ENCODE measurements at places on chromosomes 12 and 14. TPM values are rescaled to one million over a fixed set of nuclear protein-coding genes. Genes with fewer than 3 reads are reported as not detected.

JAG2 gene
- 25.2 TPM for polyA plus RNA-seq

DNA sequence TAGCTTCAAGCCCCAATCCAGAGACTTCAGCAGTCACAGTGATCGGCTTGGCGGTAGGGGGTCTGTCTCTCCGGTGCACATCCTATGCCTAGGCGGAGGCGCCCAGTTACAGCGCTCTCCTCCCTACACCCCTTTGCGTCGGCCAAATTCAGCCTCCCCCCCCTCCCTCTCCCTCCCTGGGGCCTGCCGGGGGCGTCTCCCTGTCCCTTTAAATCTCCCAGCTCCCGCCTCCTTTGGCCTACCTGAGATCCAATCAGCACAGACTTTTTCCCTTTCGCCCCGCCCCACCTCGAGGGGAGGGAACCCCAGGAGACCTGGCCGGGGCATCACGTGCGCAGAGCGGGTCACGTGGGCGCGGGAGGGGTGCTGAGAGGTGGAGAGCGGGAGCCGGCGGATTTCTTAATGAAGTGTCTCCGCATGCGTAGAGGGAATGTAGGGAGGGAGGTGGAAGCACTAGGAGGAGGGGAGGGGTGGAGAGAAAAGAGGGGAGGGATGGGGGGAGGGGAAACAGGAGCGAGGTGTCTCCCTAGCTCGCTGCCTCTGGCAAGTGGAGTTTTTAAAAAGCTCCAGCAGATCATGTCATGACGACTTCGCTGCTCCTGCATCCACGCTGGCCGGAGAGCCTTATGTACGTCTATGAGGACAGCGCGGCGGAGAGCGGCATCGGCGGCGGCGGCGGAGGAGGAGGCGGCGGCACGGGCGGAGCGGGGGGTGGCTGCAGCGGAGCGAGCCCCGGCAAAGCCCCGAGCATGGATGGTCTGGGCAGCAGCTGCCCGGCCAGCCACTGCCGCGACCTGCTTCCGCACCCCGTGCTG is at the start of gene HOXC13:
HOXC13 (plus strand) TSS at position 506 of the 815 bp plus-strand sequence; CDS start at position 582, 76 bp downstream.
- DNase-seq: no peak

DNA sequence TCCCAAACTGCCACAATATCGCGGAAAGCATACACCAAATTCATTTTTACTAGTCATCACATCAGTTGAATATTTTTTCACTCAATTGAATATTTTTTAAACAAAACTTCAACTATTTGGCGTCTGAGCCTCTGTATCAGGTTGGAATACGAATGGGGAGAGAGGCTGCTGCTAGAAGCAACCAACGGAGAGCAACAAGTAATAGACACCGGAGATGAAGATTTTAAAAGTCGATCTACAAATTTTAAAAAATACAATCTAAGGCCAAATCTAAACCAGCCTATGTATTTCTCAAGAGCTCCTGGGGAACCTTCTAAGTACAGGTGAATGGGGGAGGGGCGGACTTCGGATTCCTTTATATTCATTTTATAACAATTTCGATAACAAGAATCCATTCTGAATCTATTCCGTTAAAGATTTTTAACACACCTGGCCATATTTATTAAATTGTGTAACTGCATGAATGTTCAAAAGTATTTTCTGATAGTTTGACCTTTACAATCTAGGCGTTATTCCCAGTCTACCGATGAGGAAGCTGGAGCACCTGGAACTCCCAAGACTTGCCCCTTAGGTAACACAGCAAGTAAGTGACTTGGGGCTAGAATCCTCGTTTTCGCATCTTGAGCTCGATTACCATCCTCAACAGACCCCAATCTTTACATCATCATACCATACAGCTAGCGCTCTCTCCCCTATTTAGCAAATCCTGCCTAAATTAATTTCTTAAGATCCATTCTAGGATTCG is 1.2 kb downstream of the GNPNAT1 start:
- no peak for DNase-seq

DNA sequence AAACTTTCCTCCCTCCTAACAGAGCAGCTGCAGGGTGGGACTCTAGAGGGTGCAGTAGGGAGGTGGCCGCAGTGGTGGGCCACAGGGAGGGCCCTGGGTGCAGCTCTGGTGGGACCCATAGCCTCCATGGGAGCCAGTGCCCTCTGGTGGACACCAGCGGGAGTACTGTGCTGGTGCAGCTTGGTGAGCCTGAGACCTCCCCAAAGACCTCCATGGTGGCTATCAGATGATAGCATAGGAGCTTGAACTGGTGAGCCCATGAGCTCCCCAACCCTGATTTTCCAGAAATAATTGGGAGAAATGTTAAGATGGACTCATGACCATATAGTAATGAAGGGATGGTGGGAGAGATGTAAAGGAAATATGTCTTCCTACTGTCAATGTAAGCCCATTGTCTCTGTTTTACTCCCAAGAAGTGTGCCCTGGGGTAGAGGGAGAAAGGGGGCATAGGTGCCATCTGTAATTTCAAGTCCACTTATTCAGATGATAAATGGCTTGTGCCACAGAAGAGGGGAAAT is 98.7 kb downstream of the GAS2L3 start:
- no peak for DNase-seq

DNA sequence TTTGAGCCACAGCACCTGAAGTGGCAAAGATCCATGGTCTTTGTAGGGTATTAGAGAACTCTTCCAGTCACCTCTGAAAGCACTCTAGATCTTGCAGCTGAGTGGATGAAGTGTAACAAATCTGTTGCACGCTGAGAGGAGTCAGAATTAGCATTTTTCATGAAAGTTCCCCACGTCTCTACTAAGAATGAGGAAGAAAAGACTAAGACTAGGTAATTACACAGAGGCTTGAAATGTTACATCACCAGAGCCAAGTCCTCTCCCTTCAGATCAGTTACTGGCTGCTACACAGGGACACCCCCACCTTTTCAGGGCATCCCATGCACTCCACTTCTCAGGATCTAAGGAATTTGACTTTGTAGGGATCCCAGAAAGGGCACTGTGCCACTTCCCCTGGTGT is 98.6 kb upstream of the FKBP4 start:
- no peak for DNase-seq

OR6C76 gene
- not detected for polyA plus RNA-seq

DNA sequence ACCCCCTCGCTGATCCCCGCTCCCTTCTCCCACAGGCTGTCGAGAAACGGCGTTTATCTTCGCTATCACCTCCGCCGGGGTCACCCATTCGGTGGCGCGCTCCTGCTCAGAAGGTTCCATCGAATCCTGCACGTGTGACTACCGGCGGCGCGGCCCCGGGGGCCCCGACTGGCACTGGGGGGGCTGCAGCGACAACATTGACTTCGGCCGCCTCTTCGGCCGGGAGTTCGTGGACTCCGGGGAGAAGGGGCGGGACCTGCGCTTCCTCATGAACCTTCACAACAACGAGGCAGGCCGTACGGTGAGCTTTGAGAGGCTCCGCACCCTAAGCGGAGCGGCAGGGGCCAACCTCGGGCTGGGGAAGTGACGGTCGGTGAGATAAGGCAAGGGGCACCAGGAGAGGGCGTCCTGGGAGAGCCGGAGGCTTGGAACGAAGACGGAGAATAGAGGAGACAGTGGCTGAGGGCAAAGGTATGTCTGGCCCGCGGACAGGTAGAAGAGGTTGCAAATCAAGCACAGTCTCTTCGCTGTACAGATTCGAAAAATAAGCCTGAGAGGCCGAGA is 2.3 kb downstream of the WNT1 start:
- DNase-seq: no peak

GSC gene
- polyA plus RNA-seq: 0.15 TPM

DNA sequence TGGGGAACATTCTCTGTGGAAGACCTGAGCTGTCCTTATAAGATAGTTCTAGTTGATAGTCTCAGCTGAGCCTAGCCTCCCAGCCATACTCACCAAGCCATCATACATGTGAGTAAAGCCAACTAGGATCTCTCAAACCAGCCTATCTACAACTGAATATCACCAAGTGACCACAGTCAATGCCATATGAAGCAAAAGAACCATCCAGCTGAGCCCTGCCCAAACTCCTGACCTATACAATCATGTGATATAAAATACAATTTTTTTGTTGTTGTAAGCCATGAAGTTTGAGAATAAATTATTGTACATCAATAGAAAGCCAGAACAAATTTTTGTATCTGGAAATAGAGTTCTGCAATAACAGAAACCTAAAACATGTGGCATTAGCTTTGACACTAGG is 118.3 kb downstream of the SLC25A21 start:
- DNase-seq: no peak

FAM186B gene
- polyA plus RNA-seq: 0.30 TPM

TCTN1 gene
- polyA plus RNA-seq: 18.5 TPM

VDR gene
- polyA plus RNA-seq: 2.0 TPM

ACSM4 gene
- polyA plus RNA-seq: not detected

STRN3 gene
- 21.3 TPM for polyA plus RNA-seq

DNA sequence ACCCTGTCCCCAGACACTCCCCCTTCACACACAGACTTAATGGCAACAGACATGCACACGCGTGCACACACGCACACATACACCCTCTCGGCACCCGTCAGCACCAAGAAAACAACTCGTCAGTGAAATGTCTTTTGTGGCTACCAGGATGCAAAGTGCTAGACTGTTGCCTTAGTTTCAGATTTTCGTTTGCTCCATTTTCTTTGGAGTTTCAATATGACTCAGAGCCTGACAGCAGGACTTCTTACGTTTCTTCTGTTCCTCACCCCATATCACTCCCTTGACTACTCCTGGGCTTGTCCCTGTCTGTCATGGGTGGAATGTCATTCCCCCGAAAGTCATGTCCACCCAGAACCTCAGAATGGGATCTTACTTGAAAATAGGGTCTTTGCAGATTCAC is 182.9 kb downstream of the GLT1D1 start:
- no peak for DNase-seq

DNA sequence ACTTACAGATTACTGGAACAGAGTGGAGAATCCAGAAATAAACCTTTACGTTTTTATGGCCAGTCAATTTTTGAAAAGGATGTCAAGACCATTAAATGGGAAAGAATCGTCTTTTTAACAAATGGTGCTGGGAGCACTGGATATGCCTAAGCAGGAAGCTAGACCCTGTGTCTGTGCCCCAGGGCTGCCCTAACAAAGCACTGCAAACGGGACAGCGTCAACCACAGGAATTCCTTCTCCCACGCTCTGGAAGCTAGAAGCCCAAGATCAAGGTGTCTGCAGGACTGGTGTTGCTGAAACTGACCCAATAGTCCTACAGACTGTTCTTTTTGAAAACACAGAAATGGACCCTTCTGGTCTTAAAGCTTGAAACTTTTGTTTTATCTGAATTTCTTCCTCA is 9.3 kb upstream of the TMEM121 start:
- no peak for DNase-seq

GRCh38 chr12:15823360-15824128 is 34.4 kb upstream of the EPS8 start:
- DNase-seq: no peak

GRCh38 chr12:13233830-13234641 is 37.5 kb downstream of the EMP1 start:
- DNase-seq: peak; percentile 35

GRCh38 chr12:124684971-124685688 is 117.7 kb upstream of the NCOR2 start:
- DNase-seq: no peak

GRCh38 chr12:119758722-119759121 is 90.8 kb downstream of the PRKAB1 start:
- no peak for DNase-seq

GRCh38 chr12:111556676-111557075 is 42.4 kb downstream of the ATXN2 start:
- DNase-seq: no peak

GRIN2B gene
- under 0.01 TPM for polyA plus RNA-seq

- peak; percentile 48 for DNase-seq
These were observed 11.2 kb upstream of the PYGL start for GRCh38 chr14:50955373-50956043.

KRT6C gene
- polyA plus RNA-seq: not detected

ART4 gene
- polyA plus RNA-seq: 2.2 TPM

DNA sequence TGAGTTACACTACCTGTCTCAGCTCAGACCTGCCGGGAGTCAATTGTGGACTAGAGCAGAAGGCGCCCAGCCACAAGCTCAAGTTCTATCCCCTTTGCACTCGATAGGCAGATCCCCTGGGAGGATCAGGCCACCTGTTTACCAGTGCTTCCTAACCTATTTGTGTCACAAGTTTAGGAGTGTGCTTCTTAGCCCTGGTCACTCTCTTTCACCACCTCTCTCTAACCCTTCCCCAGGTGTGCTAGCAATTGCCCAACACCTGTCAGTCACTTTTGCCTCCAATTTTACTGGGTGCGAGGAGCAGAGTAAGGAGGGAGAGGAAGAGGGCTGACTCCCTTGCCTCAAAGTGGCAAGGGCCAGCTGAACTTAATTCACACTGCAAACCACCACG is 745 bp upstream of the NAA30 start:
- DNase-seq: no peak

FAM90A1 gene
- 0.03 TPM for polyA plus RNA-seq

GRCh38 chr14:68487805-68488590 is 304.9 kb downstream of the ZFP36L1 start:
- no peak for DNase-seq

CGRRF1 gene
- 15.7 TPM for polyA plus RNA-seq

- no peak for DNase-seq
These were observed 12.6 kb upstream of the LGALS3 start for GRCh38 chr14:55116246-55117030.

C3AR1 gene
- 4.1 TPM for polyA plus RNA-seq

GRCh38 chr14:90632871-90633270 is 183.4 kb downstream of the TTC7B start:
- DNase-seq: no peak

VASH1 gene
- 9.9 TPM for polyA plus RNA-seq

GRCh38 chr14:30482276-30482675 is 76.7 kb upstream of the G2E3 start:
- no peak for DNase-seq

DNA sequence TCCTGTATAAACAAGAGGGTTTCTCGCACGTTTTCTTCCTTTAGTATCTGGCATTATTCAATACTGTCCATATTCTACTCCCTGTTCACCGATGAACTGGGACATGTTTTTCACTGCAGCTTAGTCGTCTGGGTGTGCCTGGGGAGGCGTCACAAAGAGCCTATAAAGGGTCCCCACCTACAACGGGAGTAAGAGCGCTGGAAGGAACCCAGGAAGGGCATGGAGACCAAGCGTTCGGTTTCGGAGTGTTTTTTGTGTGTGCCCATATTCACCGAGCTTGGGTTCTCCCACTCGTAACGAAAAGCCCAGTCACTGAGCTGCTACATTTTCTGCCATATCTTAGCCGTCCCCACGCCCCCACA is 592 bp upstream of the USP15 start:
- DNase-seq: no peak

AMIGO2 gene
- polyA plus RNA-seq: 1.5 TPM
